ENCODE measurements at places on chromosomes 7 and 10.

- DNase-seq, result peak; percentile 85
These were observed at the start of gene ZNF503 for GRCh38 chr10:75401569-75402485. ZNF503 (minus strand) TSS chr10:75401764; CDS start chr10:75401419, 345 bp downstream.

DNA sequence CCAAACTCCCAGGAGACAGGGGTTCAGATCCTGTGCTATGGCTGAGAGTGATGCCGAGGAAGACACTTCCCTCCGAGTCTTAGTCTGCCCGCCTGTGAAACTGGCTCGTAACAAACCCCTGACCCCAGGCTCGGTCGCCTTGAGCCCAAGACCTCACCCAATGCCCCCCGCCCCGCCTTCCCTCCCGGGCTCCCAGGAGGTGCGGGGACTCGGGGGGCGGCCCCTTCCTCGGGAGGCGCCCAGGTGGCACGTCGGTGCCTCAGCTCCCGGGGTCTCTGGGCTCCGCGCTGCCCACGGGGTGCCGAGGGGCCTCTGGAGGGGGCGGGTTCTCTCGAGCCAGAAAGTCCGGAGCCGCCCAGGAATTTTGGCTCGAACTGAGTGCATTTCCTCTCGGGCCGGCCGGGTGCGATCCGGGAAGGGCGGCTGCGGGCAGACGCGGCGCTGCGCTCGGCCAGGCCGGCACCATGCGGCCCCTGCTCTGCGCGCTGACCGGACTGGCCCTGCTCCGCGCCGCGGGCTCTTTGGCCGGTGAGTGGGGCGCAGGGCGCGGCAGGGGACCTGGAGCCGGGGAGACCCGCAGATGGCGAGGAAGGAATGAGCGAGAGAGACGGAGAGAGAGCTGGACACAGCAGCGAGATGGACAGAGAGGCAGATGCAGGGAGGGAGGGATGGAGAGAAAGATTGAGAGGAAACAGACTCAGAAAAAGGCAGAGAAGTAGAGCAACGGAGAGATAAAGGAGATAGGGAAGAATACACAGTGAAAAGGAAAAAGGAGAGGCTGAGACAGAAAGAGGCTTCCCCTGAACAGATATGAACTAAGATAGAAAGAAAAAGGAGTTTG lies at the start of gene PLAC9:
Gene PLAC9, plus strand, starts transcription at position 432 of the 841 bp plus-strand sequence. Its CDS starts 33 bp downstream, at position 465.
- no peak for DNase-seq

GRCh38 chr10:10829576-10829975 lies 188.1 kb upstream of the CELF2 start:
- no peak for DNase-seq

GRCh38 chr10:62059217-62059920 lies 157.9 kb downstream of the ARID5B start:
- no peak for DNase-seq

GRCh38 chr10:78751716-78752115 lies 317.1 kb upstream of the ZMIZ1 start:
- DNase-seq, result no peak

DNA sequence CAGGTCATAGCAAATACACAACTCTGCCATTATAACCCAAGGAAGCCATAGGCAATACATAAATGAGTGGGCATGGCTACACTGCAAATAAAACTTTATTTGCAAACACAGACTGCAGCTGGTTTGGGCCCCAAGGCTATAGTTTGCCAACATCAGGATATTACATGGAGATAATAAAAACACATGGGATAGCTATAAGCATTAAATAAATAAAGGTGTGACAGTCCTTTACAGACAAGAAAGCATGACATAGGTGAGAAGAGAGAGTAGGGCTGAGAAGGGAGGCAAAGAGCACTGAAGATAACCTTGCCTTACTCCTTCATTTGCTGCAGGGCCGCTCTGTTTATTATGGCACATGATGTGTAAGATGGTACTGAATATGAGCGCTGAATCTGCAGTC lies 135.1 kb upstream of the GHITM start:
- peak; percentile 28 for DNase-seq

DNA sequence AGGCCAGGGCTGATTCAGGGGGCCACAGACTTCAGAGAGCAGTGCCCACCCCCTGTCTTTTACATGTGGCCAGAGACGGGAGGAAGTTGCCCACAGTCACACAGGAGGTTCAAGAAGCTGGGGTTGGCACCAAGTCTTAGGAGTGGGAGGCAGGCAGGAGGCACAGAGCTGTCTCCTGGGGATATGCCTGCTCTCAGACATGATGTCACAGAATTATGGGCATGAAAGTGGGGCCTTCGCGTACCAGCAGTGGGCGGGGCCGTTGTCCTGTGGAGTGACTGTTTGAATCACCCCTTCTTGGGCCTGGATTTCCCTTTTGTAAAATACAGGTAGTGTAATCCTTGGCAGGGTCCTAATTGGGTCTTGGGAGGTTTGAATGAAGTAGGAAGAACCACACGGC lies 81.2 kb upstream of the PPIF start:
- DNase-seq, result no peak

GRCh38 chr7:124202546-124202945 lies 169.7 kb upstream of the TMEM229A start:
- DNase-seq, result no peak

GRCh38 chr10:12400266-12400931 lies 51.1 kb downstream of the CAMK1D start:
- no peak for DNase-seq

- DNase-seq, result no peak
These were observed 233.1 kb downstream of the CCDC3 start for GRCh38 chr10:12768156-12769100.

DNA sequence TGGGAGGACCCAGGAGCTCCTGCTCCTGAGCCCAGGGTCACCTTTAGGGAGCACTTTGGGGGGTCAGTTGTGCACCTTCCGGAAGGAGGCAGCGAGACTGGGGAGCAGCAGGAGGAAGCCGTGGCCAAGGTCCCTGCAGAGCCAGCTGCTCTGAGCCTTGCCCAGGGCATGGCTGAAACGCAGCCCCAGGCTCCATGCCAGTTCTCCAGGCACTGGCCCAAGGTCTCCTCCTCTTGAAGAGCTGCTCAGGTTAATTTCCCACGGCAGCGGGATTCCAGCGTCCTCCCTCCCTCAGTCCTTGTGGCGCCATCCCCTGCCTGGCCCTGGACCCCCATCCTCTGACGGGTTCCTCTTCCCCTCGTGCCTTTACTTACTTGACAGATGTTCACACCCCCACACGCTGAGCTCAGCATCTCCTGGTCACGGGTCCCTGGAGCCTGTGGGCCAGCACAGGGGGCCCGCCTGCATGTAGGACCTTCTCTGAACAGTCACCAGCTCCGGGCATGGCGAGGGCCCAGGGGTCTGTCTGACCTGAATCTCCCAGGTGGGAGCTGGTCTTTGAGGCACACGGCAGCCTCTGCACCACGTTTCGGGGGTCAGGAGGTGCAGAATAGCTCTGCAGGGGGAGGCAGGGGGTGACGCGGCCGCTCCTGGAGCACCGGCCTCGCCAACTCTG lies 16.7 kb upstream of the CFAP46 start:
- peak; percentile 49 for DNase-seq

DNA sequence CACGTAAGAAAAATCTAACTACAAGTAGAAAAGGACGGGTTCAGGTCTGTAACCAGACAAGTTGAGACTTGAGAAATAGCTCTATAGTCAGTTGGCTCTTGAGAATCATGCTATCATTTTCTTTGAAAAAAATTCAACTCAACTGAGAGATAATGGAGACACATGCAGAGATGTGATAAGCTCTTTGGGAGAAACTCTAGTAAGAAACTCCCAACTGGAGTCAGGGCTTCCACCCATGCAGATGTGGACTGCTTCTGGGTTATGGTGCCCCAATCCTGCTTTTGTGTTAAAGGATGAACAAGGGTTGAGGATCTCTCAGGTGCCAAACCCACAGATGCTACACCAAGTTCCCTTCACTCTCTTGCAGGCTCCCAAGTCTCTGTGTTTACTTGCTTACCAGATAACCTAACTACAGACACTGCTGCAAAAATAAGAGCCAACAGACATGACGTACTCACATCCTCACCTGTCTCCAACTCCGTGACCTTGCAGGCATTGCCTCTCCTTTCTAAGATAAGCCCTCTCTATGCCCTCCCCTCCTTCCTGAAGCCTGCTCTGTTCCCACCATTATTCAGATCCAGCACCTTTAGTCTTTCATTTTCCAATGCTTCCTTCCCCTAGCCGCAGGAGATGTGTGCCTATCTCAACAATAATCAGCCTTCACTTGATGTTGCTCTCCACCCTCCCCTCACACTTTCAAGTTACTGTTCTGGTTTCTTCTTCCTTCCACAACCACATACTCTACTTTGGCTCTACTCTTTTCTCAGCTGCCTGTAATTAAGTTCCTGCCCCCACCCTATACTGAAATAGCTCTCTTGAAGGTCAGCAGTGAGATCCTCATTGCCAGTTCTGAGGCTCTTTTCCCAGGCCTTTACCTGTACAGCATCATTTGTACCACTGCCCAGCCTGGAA lies 130.0 kb downstream of the ICA1 start:
- no peak for DNase-seq

- DNase-seq, result no peak
These were observed 20.4 kb downstream of the CCDC71L start for GRCh38 chr7:106640368-106641141.

DNA sequence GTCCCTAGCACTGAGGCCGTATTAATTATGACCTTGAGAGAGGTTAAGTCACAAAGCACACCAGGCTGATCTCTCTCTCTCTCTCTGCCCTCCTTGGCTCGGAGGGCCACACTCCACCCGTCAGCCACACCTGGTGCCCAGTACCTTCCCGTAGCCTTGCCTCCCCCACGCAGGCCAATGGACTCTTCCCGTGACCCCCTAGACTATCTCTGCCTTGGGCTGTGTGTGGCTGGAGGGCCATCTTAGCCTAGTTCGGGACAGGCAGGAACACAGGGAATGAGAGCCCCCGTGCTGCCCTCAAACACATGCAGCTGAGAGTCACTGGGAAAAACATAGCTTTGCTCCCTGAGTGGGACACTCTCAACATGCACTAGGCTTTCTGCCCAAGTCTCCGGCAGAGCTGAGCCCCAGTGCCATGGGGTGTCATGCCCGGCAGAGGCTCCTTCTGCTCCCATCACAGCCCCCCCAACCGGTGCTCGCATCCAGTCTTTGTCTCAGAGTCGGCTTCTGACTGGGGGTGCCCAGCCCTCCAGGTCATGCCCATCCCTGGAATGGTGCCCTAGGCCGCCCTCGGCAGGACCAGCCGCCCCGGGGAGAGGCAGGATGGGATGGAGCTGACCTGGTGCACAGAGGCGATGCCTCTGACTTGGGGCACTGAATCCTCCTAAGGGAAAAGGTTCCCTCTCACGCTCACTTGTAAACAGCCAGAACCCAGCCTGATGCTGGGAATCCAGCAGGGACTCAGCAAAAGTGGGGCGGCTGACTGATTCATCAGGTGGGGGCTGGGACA lies 63.0 kb downstream of the TCERG1L start:
- no peak for DNase-seq

GRCh38 chr7:139495580-139496125 lies 12.2 kb upstream of the KLRG2 start:
- DNase-seq, result no peak

GRCh38 chr7:40937879-40938278 lies 765.0 kb downstream of the INHBA start:
- DNase-seq, result no peak

DNA sequence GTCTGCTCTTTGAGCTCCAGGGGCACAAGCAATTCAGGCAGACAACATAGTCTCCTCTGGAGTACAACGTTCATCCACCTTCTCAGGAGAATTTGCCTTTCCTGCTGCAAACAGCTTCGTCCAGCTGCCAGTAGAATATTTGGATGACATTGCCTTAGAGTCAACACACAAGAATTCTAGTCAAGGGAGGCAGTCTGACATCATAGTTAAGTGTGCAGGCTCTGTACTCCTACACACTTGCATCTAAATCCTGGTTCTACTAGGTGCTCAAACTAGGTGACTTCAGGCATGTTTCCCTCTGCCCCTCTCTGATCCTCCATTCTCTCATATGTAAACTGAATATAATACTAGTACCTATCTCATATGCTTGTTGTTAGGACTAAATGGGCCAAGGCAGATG lies 314.8 kb downstream of the HPSE2 start:
- no peak for DNase-seq

- no peak for DNase-seq
These were observed 2.7 kb upstream of the IQUB start for GRCh38 chr7:123537026-123537642.

DNA sequence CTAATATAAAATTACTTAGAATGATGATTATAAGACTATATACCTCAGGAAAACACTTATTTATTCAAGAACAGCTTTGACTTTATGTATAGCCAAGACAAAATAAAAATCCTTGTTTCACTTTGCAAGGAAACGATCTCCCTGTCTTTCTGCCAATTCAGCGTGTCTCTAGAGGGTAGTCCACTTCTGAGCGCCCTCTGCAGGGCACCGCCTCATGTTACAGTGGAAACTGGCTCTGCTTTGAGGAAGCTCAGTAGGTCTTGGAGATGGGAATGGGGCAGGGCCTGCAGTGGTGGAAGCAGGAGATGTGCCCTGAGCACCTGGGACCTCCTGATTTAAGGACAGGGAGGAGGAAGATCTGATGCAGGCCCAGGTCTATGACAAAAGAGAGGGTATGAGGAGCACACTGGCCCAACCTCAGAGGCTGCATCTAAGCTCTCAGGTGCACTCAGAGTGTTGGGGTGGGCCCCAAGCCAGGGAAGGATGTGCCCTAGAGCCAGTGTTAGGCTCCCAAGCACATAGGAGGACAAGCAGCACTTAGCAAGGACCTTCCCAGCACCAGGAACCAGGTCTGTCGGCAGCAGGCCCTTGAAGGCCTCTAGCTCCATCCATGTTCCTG lies 481.0 kb downstream of the TNS3 start:
- peak; percentile 54 for DNase-seq

DNA sequence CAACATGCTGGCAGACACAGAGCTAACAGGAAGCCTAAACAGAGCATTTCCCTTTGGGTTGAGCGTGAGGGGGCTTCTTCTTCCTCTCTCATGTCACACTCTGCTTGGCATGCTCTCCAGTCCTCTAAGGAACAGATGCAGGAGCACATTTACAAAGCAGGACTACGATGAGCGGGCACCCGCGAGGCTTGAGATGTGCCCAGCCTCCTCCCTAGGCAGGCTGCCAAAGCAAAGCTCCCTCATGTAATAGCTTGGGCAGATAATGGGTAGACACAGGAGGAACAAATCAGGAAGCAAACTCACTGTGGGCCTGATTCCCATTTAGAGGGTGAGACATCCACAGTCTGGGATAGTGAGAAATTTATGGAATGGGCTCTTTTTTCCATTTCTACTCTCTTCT lies 519.1 kb downstream of the NRG3 start:
- DNase-seq, result peak; percentile 71

GRCh38 chr7:99392659-99393354 lies 15.6 kb downstream of the PDAP1 start:
- DNase-seq, result peak; percentile 75

DNA sequence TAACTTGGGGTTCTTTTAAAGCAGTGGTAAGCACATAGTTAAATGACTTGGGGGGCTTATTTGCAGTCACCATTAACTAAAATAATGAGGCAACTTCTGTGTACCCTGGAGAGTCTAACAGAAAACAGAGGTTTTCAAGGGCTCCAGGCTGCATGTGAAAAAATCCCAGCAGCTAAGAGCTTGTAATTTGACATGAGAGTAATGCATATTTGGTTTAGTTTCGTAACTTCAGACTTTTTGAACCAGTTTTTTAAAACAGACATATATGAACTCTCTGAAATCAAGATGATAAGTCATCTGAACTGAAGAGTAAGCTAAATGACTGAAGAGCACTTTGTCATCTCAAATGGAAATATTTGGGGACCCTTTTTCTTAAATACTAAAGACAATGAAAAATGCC lies 40.2 kb upstream of the IFRD1 start:
- DNase-seq, result no peak

Data from LNCaP clone FGC (cell line).